Cortex of kidney (tissue), 1 donor: ENCODE measurements at places on chromosomes 2 and 18.

GRCh38 chr18:3782901-3783300 lies 332.9 kb downstream of the TGIF1 start:
- no peak for DNase-seq

- DNase-seq, result no peak
These were observed 21.0 kb upstream of the IL37 start for GRCh38 chr2:112889976-112890375.

DNA sequence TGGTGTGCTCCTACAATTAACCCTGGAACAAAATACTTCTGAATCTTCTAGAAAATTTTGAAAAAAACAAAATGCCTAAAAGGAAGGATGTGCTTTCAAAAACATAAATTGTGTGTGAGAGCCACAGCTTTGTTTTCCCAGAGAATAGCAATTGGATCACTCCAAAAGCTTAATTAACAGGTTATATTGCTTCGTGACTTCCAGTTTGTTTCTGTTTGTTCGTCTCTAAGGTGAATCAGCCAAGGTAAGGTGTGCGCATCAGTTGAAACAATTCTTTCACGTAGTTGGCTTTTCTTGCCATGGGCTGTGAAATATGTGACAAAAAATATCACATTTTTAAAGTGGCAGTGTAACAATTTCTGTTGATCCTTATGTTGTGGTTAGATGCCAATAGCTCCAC lies 90.3 kb upstream of the BARD1 start:
- DNase-seq, result no peak

DNA sequence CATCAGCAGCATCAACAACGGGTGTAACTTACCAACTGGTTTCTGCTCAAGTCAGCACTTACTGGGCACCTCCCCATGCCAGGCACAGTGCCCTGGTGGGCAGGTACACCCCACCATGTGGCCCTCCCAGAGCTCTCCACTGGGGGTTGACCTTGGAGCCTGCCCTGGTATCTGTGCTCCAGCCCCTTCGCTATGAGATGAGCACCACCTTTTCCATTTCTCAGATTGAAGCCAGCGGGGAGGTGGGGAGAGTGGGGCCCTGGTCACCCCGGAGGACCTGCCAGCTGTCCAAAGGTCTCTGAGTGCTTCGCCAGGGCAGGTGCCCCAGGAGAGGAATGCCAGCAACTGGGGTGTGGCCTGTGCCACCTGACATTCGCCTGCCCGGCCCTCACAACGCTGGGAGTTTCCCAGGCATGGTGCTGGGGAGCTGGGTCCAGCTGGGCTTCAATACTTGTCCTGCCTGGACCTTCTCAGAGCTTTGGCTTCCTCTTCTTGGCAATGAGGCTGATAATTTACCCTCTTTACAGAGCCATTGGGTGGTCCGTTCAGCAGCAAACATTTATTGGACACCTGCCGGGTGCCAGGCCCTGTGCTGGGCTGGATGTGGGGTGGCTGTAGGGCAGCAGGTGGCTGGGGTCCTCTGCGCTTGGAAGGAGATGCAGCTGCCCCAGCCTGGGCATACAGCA lies 5.9 kb upstream of the ZAP70 start:
- DNase-seq, result no peak

DNA sequence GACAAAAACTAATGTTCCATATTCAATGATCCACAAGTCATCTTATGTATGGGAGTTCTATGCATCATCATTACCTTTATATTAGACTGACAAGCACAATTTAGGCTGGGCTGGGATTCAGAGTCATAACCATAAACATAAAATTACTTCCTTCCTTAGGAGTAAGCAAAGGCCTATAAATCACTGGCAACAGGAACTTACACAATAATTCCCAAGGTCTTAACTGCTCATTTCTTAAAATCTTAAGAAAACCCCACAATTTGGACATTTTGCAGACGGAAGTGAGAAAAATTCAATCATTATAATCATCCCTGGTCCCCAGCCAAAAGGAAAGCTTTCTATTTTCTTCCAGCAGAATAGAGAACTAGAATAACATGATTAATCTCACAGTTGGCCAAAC lies 232.3 kb downstream of the DYM start:
- no peak for DNase-seq

DNA sequence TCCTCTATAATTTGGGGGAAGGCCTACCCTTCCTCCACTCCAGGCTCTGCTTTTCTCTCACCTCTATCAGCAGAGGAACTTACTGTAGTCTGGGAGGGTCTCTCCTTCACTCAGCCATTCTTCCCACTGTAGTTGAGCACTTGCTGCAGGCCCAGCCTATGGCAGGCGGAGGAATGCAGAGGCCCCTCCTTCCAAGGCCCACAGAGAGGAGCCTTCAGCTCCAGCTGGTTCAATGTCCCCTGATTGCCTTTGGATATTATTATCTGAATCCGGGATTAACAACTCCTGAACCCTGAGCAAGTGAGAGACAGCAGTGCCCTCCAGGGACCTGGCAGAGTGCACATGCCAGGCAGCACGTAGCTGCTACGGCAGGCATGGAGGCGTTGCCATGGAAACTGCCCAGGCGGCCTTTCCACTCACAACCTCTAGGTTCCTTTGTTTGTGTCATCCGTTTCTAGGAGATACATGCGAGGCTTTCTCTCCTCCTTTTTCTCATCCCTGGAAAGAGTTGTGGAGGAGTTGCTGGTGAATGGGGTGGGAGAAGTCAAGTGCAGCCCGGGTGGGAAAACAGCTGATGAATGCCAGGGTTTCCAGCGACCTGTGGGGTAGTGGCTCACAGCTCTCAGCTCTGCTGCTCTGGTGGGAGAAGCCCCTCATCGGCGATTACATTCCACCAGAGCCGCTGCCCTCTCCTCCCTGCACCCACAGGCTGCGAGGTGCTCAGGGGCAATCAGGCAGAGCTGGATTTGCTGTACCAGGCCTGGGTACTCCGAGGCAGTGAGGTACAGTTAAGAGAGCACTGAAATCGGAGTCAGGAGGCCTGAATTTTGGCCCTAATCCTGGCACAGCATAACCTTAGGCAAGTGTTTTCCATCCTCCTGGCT lies 55.3 kb upstream of the HK2 start:
- no peak for DNase-seq

DNA sequence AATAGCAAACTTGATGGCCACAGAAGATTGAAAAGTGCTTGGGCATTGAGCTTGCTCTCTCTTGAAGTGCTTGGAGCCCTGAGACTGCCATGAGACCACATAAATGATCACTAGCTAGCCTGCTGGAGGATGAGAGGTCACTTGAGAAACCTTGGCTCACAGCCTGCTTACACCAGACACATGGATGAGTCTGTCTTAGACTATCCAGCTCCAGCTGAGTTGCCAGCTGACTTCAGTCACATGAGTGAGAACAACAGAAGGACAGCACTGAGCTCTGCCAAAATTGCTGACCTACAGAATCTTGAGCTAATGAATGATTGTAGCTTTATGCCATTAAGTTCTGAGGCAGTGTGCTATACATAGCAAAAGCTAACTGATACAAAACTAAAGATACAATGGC lies 18.1 kb downstream of the NABP1 start:
- no peak for DNase-seq

- no peak for DNase-seq
These were observed 10.2 kb downstream of the DSG4 start for GRCh38 chr18:31386741-31387140.

DNA sequence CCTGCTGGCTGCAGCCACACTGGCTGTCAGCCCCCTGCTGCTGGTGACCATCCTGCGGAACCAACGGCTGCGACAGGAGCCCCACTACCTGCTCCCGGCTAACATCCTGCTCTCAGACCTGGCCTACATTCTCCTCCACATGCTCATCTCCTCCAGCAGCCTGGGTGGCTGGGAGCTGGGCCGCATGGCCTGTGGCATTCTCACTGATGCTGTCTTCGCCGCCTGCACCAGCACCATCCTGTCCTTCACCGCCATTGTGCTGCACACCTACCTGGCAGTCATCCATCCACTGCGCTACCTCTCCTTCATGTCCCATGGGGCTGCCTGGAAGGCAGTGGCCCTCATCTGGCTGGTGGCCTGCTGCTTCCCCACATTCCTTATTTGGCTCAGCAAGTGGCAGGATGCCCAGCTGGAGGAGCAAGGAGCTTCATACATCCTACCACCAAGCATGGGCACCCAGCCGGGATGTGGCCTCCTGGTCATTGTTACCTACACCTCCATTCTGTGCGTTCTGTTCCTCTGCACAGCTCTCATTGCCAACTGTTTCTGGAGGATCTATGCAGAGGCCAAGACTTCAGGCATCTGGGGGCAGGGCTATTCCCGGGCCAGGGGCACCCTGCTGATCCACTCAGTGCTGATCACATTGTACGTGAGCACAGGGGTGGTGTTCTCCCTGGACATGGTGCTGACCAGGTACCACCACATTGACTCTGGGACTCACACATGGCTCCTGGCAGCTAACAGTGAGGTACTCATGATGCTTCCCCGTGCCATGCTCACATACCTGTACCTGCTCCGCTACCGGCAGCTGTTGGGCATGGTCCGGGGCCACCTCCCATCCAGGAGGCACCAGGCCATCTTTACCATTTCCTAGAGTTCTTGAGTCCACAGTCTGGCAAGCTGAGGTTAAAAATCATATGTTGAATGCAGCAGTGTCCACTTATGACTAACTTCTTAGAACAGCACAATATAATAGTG lies 741 bp downstream of the GPR148 start:
- no peak for DNase-seq

DNA sequence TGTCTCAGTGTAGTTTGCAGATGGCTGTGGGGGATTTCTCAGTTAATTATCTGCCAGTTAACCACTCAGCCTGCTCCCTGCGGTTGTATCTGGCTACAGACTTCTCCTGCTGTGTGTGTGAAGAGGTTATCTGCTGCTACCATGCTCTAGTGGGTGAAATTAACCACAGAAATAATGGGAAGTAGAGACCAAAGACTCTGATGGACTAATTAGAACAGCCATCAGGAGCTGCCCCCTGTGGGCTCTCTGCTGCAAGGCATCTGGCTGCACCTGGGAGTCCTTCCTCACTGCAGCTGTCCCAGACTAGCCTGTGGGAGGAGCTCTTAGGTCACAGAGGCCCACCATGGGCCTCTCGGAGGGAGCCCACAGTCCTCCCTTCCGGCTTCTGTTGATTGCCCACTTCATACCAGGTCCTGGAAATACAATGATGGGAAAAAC lies 66.6 kb downstream of the CTIF start:
- DNase-seq, result no peak

- DNase-seq, result no peak
These were observed 265.9 kb upstream of the SPHKAP start for GRCh38 chr2:228447266-228447915.

- DNase-seq, result no peak
These were observed 143.2 kb downstream of the TPGS2 start for GRCh38 chr18:36685580-36685979.

DNA sequence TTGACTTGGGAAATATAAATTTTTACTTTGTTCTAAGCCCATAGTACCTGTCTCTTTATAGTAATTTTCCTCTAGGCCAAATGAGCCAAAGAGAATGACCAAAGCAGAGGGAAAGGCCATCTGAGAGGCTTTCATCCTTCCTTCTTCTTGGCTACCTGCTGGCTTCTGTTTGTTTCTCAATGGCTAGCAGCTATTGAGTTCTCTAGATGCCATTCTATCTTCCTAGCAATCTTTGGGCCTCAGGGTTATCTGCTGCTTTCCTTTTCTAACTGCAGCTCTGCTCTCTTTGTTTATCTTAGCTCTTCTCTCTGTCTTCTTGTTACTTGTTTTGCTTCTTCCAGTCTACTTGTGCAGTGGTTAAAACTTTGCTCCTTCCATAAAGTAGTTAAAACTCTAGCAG lies 601.1 kb upstream of the NRXN1 start:
- DNase-seq, result no peak

- no peak for DNase-seq
These were observed 282.6 kb downstream of the STK39 start for GRCh38 chr2:167964650-167965413.

DNA sequence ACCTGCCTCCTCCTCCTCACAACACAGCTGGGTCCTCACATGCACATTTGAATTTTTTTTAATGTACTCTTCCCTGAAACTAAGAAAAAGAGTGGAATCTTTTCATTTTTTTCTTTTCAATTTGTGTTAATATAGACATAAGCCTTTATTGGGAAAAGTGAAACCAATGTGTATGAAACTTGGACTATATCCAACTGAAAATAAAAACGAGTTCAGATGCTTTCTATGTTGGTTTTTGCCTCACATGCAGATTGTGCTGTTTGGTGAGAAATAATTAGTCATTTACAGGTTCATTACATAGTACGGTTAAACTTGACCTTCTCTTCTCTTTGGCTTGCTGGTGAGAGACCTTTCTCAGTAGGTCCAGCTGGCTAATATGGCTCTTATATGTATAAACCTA lies 515.2 kb upstream of the FANCL start:
- DNase-seq, result no peak

DNA sequence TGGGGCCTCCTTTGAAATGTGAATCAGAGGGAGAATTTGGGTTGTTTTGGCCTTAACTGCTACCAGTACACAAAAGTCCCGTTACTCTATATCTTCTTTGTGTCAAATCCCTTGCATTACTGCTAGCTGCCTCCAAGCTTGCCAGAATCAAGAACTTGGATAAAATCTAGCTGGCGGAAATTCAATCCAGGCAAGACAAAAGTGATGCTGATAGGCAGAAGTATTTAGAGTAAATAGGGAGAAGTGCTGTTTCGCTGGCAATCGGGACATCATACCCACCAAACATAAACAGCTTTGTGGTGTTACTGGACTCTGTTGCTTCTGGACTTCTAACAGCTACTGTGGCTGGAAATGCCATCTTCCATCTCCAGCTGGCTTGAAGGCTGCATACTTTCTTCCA lies 2.5 kb downstream of the IFIH1 start:
- DNase-seq, result no peak

DNA sequence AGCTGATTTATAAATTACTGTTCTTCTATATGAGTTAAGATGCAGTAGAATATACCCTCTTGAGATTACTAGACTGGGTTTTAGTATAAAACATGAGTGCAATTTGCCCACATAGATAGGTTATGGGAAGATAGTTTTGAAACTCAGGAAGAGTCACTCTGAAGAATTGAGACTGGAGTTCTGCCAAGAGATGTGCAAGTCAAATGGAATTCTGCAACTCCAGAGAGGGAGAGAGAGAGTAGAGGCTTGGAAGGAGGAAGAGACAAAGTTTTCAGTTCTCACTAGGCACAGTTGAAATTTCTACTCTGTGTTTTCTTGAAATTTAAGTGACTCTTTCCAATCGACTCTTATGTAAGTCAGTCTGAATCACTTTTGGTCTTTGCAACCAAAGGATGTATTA lies 878.8 kb downstream of the TSN start:
- DNase-seq, result no peak

DNA sequence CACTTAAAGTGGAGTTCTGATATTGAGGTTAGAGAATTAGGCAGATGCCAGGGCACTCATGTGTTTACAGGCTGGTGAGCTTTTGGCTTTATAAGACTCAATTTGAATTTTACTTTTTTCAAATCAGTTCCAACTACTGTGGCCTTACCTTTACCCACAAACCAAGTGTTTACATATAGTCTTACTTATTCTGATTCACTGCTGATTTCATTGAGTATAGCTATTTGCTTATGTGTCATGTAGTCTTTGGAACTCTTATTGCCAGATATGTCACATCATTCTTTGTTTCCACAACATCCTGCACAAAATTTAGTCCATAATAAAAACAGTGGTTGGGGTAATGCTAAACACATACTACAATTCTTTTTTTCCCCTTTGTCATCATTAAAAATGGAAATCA lies 96.5 kb downstream of the XIRP2 start:
- DNase-seq, result no peak

GRCh38 chr18:70337139-70337972 lies 48.5 kb downstream of the SOCS6 start:
- no peak for DNase-seq
